ENCODE measurements at places on chromosomes 1 and 21.

GRCh38 chr21:25638660-25639550 is at the start of gene JAM2:
TSS of gene JAM2 (plus strand) at chr21:25639258. CDS start at chr21:25639822, 564 bp downstream.
- DNase-seq: peak; percentile 53

DNA sequence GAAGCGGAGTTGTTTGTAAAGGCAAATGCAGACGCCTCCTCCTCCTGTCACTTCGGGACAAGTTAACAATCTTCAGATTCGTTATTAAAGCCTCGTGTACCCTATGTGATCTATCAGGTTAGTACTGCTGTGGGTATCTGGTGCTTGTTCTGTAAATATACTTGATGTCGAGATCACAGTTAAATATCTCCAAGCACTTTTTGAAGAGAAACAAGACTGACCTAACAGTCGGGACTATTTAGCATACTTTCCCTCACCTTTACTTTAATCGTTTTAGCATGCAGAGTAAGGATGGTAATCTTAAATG is 710 bp downstream of the KLHL20 start:
- no peak for DNase-seq

GRCh38 chr1:24536391-24536840 is 19.5 kb upstream of the NCMAP start:
- no peak for DNase-seq

DNA sequence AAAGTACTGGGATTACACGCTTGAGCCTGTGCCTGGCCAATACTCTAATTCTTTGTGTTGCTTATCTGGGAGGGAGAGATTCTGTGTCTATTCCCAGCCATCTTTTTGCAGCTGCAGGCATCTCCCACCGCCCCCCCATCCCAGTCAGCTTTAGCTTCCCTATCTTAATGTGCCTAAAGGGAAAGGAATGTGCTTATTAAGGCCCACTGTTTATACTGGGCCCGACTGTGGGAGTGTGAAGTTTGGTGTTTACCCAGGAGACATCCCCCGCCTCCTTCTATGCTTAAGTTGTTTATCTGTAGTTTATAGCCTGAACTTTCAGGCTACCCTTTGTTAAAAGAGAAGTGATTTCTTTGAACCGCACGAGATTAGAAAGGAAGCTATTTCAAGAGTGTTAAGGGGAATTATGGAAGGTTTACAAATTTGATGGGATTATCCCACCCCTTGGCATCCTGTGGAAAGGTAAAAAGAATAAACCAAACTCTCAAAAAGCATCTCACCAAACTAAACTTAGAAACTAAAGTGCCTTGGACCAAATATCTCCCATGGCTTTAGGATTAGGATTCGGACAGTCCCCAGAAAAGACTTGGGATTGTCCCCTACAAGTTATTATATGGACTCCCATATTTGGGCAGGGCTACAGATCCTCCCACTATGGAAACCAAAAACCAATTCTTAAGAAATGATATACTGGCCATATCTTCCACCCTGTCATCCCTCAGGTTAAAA is 25.5 kb upstream of the ZNF496 start:
- no peak for DNase-seq

DNA sequence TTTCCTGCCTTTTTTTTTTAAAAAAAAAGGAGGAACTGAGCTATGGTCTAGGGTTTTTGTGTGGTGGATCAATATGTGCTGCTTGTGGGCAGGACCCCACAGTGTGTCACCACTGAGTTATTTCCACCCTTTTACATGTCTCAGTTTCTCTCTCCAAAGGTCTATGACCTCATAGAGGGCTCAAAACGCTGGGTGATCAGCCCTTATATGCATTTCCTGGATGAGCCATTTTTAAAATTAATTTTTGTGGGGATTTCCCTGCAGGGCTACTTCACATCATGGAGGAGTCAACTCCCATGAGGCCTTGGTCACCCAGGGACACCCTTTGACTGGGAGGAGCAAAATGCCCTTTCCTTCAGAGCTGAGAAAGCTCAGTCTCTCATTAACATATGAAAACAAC is 20.7 kb upstream of the HAO2 start:
- DNase-seq: no peak

DNA sequence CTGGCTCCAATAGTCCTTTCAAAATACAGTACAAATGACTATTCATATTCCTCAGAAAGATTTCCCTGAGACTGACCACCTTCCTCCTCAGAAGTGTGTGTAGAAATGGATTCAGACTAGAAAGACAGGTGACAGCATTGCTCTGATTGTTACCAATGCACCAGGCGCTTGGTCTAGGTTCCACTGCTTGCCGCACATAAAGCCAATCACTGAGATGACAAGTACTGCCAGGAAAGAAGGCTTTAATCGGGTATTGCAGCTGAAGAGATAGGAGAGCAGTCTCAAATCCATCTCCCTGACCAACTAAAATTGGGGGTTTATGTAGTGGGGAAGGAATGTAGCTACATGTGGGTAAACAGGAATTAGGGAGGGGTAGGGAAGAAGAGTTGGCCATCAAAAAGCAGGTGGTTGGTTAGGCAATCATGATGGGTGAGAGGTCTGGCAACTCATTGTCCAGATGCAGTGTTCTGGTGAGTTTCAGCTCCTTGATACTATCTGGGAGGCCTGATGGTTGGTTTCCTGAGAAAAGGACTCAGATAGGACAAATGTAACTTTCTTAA is 98.0 kb downstream of the KCNH1 start:
- no peak for DNase-seq

DNA sequence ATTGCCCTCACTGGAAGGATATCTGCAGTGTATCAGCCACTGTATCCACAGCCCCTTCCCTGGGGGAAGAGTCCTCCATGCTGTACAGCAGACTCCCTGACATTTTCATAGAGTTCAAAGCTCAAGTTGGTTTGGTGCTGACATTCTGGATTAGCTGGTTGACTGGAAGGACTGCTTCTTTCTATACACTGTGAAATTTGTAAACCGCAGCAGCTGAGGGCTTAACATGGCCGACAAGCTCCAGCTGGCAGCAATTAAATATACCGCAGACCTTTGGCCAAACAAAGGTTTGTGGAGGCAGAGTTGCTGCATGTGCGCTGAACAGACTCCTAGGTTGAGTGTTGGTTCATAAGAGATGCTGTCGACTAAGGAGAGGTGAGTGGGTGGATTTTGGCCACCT is 126.4 kb downstream of the DHRS3 start:
- no peak for DNase-seq

- no peak for DNase-seq
These were observed 128.7 kb downstream of the ACTL8 start for GRCh38 chr1:17883662-17884395.

- DNase-seq: no peak
These were observed 27.1 kb upstream of the ERO1B start for GRCh38 chr1:236308827-236309226.

DNA sequence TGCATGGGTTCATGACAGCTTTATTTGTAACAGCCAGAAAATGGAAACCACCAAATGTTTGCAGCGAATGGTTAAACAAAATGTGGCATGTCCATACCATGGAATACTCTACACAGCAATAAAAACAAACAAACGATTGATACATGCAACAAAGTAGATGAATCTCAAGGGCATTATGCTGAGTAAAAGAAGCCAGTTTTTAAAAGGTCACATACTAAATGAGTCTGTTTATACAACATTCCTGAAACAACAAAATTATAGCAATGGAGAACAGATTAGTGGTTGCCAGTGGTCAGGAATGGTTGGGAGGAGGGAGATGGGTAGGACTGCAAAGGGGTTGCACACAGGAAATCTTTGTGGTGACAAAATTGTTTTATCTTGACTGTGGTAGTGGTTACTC is 202.4 kb upstream of the UBE2U start:
- no peak for DNase-seq

- DNase-seq: peak; percentile 9
These were observed 287.5 kb downstream of the SMYD3 start for GRCh38 chr1:246219508-246220030.

DNA sequence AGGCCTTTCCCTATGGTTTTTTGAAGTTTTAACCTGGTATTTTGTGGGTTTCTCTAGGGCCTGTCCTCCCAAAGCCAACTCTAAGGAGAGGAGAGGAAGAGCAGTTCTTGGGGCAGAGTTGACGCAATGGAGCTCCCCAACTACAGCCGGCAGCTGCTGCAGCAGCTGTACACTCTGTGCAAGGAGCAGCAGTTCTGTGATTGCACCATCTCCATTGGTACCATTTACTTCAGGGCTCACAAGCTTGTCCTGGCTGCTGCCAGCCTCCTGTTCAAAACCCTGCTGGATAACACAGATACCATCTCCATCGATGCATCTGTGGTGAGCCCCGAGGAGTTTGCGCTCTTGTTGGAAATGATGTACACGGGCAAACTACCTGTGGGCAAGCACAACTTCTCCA is 38.2 kb downstream of the ZBTB40 start:
- no peak for DNase-seq

DNA sequence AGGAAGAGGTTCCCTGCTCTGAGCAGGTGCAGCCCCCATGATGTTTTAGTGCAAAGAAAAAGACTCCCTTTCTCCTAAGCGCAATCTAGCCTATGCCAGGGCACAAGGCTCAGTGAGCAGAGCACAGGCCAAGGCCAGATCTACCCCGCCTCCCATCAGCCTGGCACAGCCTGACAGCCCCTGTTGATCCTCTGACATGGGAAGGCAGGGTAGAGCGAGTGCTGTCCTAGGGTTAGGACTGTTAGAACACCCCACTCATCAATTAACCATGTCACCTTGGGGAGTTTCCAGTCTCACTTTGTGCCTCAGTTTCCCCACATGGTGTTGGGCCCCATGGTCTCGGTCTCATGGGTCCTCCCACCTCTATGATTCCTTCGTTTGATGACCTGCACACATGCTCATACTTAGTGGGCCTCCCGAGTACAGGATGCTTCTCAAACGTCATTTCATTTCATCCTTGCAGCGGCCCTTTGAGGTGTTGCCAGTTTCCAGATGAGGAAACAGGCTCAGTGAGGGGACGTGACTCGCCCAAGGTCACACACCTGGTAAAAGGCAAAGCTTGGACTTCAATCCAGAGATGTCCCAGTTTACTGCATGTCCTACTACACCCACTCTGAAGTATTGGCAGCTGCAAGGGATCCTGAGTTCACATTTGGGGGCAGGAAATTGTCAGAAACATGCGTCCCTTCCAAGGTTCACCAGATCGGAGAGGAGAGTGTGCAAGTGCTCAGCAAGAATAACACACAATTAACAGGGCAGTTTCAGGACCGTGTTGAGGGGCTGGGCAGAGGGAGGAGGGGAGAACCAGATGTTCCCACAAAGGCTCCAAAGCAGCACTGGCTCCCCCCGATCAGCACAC is 213.3 kb downstream of the TRABD2B start:
- DNase-seq: no peak

GRCh38 chr1:94538243-94538827 is 3.2 kb downstream of the F3 start:
- DNase-seq: no peak

DNA sequence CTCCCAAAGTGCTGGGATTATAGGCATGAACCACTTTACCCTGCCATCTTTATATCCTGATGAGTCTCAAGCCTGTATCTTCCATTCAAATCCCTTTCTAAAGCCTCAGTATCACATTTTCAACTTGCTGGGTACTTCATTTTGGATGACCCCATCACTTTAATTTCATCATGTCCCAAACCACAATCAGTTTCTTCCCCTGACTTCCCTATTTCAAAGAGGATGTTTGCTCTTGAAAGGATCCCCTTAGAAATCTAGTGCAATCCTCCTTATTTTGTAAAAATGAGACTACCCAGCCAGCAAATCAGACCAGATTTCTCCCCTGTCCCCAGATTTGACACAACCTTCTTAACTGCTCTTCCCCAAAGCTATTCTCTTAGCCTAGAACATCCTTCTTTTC is 7.0 kb upstream of the TRIT1 start:
- DNase-seq: no peak
